GOT3 (cell line): ENCODE measurements at places on chromosomes 7 and 10.

GRCh38 chr7:155517452-155517851 is 28.9 kb downstream of the CNPY1 start:
- DNase-seq: no peak

GRCh38 chr7:12519682-12520009 is 50.9 kb upstream of the SCIN start:
- DNase-seq: no peak

- DNase-seq: no peak
Observed at GRCh38 chr10:16967866-16968415, 150.7 kb upstream of the RSU1 start.

- no peak for DNase-seq
Observed at GRCh38 chr10:62616885-62617590, 187.5 kb upstream of the ADO start.

- no peak for DNase-seq
Observed at GRCh38 chr7:22320416-22320815, 36.5 kb downstream of the RAPGEF5 start.

DNA sequence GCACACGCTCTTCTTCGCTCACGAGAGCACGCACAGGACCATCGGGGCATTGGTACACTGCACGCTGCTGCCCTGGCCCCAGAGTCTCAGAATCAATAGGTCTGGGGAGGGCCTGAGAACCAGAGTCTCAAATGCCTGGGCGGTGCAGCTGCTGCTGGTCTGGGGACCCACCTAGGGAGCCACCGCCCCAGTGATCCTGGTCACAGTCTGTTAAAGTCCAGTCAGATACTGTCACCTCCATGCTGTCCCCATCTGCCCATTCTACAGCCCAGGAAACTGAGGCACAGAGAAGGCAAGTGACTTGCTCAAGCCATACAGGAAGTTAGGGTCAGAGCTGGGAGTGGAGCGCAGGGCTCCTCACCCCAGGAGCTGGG is 38.0 kb downstream of the ZCCHC24 start:
- DNase-seq: no peak

- no peak for DNase-seq
Observed at GRCh38 chr7:44977304-44977958, 1.4 kb downstream of the MYO1G start.

- peak; percentile 55 for DNase-seq
Observed at GRCh38 chr7:133853706-133854276, 273.3 kb upstream of the LRGUK start.

DNA sequence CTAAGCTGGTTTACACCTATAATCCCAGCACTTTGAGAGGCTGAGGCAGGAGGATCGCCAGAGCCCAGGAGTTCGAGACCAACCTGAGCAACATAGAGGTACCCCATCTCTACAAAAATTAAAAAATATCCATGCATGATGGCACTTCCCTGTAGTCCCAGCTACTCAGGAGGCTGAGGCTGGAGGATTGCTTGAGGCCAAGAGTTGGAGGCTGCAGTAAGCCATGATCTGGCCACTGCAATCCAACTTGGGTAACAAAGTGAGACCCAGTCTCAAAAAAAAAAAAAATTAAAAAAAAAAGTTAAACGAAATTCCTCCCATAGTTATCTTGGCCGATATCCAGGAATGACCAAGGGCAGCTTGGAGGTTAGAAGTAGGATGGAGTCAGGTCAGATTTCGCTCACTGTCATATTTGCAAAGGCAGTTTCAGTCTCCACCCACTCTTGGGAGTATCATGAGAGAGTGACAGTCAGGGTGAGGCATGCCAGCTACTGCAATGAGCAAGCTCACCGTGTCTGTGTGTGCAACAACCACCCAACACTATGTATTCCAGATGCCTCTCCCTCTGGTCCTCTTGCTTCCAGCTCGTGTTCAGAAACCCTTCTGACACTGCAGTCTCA is 6.0 kb upstream of the ZDHHC4 start:
- no peak for DNase-seq

- no peak for DNase-seq
Observed at GRCh38 chr10:4391683-4392082, 434.3 kb upstream of the AKR1E2 start.

- no peak for DNase-seq
Observed at GRCh38 chr7:151128144-151128543, 39.4 kb downstream of the GBX1 start.

DNA sequence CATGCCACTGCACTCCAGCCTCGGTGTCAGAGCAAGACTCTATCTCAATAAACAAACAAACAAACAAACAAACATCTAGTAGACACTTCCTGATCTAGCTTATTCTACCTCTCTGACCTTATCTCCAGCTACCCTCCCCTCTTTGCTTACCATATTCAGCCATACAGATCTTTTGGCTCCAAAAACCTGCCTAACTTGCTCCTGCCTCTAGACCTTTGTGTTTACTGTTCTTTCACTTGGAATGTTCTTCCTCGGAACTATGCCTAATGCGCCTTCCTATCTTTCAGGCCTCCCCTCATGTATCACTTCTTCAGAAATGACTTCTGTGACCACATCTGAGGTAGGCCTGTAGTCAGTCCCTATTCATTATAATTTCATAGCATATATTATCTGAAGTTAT is 20.3 kb upstream of the WNT8B start:
- no peak for DNase-seq

DNA sequence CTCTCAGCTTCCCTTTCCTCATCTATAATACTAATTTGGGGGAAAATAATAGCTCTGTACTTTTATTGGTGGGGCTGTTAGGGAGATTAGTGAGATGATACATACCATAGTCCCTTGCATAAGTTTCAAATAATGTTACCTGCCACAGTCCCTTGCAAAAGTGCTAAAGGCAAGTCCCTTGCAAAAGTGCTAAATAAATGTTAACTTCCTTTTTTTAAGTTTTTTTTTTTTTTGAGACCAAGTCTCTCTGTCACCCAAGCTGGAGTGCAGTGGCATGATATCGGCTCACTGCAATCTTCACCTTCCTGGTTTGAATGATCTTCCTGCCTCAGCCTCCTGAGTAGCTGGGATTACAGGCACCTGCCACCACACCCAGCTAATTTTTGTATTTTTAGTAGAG is 43.4 kb upstream of the SRGN start:
- no peak for DNase-seq

DNA sequence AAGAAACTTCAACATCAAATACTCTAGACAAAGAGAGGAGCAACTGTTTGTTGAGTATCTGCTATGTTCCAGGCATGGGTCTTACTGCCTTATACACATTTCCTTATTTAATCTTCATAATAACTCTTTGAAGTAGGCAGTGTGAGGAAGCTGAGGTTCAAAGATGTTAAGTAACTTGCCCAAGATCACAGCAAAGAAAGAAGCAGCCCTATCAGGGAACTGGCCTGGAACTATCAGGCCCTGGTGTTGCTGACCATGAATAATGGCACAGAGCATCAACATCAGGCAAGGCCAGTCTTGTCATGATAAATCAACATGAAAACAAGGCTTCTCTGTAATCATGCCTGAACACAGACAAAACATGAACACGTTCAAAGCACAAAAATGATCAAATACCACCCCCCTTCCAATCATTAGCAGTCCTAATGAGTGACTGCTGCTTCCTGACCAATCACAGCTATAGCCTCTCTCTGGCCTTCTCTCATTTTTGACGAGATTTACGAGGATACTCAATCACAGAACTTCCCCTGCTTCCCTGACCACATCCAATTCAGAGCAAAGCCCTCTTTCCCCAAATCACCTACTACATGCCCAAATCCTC is 2.3 kb downstream of the GSDME start:
- DNase-seq: no peak

DNA sequence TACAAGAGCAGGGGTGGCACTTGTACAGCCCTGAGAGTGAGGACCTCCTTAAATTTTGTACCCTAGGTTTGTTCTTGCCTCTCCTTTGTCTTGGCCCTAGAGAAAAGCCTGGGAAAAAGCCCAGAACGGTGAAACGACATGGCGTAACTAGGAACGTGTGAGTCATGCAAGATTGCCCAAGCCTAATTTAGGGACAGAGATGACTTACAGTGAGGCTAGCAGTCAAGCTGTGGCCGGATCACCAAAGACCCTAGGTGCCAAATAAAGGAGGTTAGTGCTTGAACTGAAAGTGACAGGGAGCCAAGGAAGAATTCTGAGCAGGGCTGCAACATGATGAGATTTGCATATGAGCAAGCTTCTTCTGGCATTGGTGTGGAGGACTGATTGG is 25.1 kb downstream of the TBXAS1 start:
- DNase-seq: no peak

DNA sequence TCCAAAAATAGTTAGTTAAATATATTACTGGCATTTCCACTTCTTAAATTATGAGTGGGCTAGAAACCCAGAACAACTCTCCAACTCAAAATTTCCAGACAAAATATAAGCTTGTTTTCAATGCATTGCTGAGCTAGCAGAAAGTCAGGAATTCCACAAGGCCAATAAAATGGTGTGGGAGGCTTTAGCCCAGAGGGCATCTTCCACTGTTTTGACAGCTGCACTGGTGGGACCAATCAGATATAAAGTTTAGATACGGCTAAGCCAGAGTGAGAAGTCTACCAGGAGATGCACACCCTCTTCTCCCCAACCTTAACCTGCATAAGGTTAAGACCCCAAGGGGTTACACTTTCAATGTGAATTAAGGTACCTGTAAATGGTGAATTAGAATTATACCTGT is 76.6 kb downstream of the AMPH start:
- no peak for DNase-seq

GRCh38 chr7:99539213-99539811 is 12.6 kb downstream of the FAM200A start:
- no peak for DNase-seq

GRCh38 chr10:123266971-123267370 is 112.8 kb downstream of the BUB3 start:
- no peak for DNase-seq
